ENCODE measurements at places on chromosomes 3 and 15.

DNA sequence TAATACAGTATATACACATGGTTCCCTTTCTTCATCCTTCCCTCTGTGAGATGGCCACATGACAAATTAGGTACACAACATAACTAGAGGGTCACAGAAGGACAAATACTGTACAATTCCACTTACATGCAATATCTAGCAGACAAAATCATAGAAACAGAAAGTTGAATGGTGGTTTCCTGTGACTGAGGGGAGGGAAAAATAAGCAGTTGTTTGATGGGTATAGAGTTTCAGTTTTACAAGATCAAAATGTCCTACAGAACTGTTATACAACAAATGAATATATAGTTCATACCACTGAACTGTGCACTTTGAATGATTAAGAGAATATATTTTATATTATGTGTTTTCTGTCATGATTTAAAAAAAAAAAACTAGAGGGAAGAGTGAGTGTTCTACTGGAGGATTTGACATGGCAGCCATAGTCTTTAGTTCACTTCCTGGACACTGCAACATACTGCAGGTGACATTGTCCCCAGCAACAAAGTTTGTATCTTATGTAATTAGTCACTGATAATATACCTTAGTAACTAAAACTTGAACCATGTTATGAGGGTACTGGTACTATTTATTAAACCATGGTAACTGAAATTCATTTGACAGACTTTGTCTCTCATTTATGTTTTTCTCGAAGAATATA, 37.2 kb downstream of the CCDC54 start:
- no peak for DNase-seq

DNA sequence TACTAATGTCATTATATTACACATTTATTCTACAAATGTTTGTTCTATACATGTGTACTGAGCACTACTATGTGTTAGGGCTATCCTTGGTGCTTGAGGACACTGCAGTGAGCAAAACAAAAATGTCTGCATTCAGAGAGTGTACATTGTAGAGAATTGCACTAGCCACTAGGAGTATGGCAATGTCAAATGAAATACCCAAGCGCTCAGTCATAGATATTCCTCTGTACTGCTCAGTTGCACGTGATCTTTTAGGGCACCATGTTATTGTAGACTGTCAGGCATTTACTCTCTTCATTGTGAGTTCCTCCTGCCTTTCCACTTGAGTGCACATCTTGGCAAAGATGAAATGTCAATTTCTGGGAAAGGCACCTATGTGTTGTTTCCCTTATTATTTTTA, 36.8 kb downstream of the FNDC3B start:
- DNase-seq, result no peak

- DNase-seq, result no peak
Measured at GRCh38 chr3:87122766-87123165, 104.3 kb upstream of the CHMP2B start.

DNA sequence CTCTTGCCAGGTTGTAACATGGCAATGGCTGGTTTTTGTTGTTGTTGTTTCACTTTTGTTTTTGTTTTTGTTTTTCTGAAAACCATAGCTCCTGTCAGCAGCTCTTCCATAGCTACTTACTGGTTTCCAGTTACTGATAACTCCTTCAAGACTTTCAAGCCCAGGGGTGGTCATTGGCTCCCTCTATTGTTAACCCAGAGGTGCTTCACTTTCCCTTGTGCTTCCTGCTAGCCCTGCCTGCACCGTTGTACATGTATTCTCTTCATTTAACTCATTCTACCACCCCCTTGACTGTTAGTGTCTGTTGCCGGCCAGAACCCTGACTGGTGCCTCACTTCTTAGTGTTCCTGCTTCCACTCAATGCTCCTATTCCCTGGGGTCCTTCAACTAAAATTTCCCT, 4.2 kb upstream of the TRAT1 start:
- peak; percentile 2 for DNase-seq

DNA sequence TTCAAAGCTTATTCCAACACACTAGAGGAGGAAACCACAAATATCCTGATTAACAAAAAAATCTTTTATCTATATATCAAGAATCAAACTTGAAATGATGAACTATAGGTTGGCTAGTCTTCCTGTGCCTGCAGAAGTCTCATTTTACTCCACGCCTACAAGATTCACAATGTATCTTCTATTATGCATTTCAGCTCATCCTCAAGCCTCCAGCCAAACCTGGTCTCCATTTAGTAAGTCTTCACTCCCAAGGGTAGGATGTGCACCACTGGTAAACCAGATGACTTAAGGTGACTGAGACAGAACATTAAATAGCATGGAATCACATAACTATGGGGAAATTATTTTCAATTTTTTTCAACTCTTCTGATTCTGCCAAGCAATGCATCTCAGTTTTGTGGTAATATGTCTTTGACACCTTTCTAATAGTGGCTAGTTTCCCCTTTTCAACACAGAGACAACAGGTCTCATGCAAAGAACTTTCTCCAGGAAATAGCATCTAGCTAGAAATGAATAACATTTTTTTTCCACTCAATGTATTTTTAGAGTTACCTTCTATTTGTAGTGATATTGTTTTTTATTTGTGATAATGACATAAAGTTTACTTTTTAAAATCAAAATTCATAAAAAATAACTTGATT, 166.9 kb downstream of the TNIK start:
- no peak for DNase-seq

DNA sequence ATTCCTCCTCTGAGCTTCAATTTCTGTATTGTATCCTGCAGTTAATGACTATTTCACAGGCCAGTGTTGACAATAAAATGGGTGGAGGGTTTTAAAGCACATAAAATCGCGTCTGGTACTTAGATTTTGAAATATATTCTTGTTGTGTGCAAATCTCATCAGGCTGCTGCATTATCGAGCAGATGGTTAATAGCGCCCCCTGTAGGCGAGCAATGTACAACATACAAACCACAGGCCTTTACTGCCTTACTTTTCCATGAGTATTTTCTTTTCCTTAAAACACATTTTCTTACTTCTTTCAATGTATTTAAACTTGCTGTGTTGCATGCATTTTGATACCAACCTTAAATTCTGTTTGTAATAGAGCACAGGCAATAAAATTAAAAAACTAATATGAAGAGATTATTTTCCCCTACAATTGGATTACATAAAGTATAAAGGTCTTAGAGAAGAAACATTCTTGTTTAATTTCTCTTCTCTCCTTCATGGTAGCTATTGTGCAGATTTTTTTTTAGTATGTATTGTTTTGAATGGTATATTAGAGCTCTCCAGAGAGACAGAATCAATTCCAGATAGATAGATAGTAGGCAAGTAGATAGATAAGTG, 608.4 kb downstream of the CADM2 start:
- peak; percentile 79 for DNase-seq

All from erythroblast (primary cell).